CD14-positive monocyte (primary cell): ENCODE measurements at places on chromosomes 12 and 14.
A peak's percentile ranks its signal among the peaks of the same experiment; 100 is the strongest.

GRCh38 chr12:98674841-98675240, 29.8 kb downstream of the APAF1 start:
- no peak for DNase-seq
- no peaks in the 10 kb centered on the region for H3K4me1 ChIP-seq
- no peaks in the 10 kb centered on the region for H3K27me3 ChIP-seq
- no peak overlapping the region for H3K27ac ChIP-seq
- H3K36me3 ChIP-seq: peaks cover 97% of the 10 kb centered on the region

GRCh38 chr12:124497658-124498057, 69.8 kb downstream of the NCOR2 start:
- DNase-seq: peak; percentile 44
- no peak overlapping the region for H3K4me3 ChIP-seq
- no peaks in the 10 kb centered on the region for H3K27me3 ChIP-seq
- peak overlapping the region; percentile 49 for H3K27ac ChIP-seq

DNA sequence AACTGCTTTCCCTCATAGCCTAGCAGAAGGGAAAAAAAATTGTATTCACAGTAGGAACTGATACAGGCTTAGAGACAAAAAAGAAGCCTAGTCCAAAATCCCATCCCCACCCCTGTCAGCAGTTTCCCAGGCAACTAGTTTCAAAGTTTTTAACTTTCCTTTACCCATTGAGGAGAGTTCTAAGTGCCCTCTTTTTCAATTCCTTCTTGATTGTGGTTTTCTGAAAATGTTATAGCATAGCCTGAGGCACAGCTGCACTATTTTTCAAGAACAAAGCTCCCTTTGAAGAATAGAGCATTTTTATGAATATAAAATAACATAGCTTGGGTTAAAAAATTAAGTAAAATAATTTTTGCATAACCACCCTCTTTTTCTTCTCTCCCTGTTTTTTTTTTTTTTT, 81.6 kb downstream of the IPO8 start:
- no peaks in the 10 kb centered on the region for H3K4me1 ChIP-seq
- no peak overlapping the region for H3K27ac ChIP-seq
- H3K27me3 ChIP-seq: no peaks in the 10 kb centered on the region

- H3K36me3 ChIP-seq: no peaks in the 10 kb centered on the region
- no peak overlapping the region for H3K27ac ChIP-seq
- no peaks in the 10 kb centered on the region for H3K4me1 ChIP-seq
- no peak for DNase-seq
- no peaks in the 10 kb centered on the region for H3K27me3 ChIP-seq
- H3K4me3 ChIP-seq: no peak overlapping the region
Observed at GRCh38 chr12:105352940-105353635, 22.6 kb downstream of the C12orf75 start.

DNA sequence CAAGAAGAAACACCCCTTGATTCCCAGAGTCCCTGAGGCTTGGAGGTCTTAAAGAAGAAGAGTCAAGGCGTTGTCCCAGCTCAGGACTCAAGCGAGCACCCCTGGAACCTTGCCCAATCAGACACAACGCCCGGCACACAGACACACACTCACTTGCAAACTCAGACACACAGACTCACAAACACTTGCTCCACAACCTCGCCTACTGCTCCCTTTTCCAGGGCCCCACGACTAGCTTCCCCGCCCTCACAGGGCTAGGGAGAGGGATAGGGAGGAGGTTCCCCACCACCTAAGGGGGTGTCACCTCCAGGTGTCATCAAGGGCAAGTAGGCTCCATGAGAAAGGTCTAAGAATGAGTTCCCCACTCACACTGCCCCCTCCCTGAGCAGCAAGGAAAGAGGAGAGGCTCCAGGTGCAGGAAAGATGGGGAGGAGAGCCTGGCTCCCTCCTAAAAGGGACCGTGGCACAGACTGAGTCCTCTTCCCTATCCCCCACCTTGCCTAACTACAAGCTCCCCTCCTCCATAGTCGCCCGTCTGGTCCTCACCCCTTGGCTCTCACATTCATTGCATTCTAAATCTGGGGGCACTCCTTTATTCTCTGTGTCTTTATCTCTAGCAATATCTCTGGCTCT, 717 bp downstream of the WNT10B start:
- no peak overlapping the region for H3K27ac ChIP-seq
- peaks cover 55% of the 10 kb centered on the region for H3K4me1 ChIP-seq
- peaks cover 76% of the 10 kb centered on the region for H3K27me3 ChIP-seq
- no peak overlapping the region for H3K4me3 ChIP-seq

- no peak overlapping the region for H3K4me3 ChIP-seq
- H3K27ac ChIP-seq: no peak overlapping the region
- DNase-seq: no peak
- H3K36me3 ChIP-seq: no peaks in the 10 kb centered on the region
Observed at GRCh38 chr12:100753837-100754236, 40.7 kb upstream of the ANO4 start.

DNA sequence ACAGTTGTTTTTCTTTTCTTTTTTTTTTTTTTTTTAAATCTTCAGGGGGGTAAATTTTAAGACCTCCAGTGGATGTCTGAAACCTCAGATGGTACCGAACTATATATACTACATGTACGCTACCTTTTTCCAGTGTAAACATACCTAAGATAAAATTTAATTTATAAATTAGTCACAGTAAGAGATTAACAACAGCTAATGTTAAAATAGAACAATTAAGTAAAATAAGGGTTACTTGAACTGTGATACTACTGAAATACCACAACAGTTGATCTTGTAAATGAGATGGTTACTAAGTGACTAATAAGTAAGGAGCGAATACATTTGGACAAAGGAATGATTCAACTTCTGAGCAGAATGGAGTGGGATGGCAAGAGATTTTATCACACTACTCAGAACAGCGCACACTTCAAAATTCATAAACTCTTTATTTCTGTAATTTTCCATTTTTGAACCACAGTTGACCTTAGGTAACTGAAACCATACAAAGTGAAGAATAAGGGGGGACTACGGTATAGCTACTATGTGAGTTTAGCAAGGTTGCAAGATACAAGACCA, 80.5 kb upstream of the PCED1B start:
- no peak for DNase-seq
- H3K4me1 ChIP-seq: no peaks in the 10 kb centered on the region
- no peaks in the 10 kb centered on the region for H3K36me3 ChIP-seq
- no peak overlapping the region for H3K4me3 ChIP-seq

DNA sequence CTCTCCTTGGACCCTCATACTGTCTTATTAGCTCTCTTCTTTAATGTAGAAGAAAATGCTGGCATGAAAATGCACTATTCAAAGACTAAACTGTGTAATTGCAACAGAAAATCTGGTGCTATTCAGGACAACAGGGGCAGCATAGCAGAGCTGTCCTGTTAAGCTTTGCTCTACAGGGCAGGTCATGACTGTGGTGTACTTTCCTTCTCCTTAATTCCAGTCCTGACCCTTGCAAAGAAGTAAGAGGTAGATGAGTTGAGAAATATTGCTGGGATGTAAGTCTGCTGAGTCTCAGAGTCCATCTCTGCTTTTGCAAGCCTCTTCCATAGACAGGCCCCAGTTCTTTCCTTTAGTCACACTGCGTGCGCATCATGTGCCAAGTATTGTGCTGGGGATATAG, 52.6 kb upstream of the STK38L start:
- H3K27ac ChIP-seq: no peak overlapping the region
- H3K36me3 ChIP-seq: no peaks in the 10 kb centered on the region
- no peak for DNase-seq
- H3K4me1 ChIP-seq: peaks cover 3% of the 10 kb centered on the region

- H3K4me1 ChIP-seq: no peaks in the 10 kb centered on the region
- no peak overlapping the region for H3K27ac ChIP-seq
- no peaks in the 10 kb centered on the region for H3K36me3 ChIP-seq
- no peaks in the 10 kb centered on the region for H3K27me3 ChIP-seq
- no peak for DNase-seq
- H3K4me3 ChIP-seq: no peak overlapping the region
Observed at GRCh38 chr12:19915392-19916195, 452.7 kb upstream of the PDE3A start.

DNA sequence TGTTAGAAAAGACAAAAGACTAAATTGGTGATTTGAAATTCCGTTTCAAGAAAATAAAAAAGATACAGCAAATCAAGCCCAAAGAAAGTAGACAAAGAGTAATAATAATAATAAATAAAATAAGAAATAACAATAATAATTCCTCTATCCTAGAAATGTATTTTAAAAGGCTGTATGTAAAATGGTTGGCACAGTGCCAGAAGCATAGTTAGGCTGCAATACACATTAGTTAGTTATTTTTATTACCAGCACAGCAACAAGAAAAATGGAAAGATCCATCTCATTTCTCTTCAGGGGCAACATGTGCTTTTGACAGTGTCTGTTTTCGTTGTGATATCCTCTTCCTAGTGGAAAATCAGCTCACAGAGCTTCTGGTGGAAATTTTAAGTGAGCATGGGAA, 174.1 kb upstream of the TMTC1 start:
- no peak for DNase-seq
- no peak overlapping the region for H3K4me3 ChIP-seq
- no peaks in the 10 kb centered on the region for H3K36me3 ChIP-seq
- H3K27ac ChIP-seq: no peak overlapping the region

DNA sequence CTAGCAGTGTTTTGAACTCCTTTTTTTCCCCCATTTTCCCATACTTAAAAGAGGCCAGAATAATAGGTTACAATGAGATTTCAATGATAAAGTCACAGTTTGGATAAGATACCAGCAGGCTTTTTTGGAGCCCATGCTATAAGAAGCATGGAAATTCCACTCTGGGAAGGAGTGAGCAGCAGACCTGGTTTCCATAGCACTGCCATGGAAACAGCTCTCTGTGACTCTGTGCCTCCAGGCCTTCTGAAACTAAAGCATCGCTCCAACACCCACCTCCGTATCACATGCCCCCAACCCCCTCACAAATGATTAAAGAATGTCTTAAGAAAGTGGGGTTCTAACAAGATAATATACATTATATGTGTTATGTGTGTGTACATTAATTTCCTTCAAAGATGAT, 165.0 kb downstream of the GRIN2B start:
- no peak overlapping the region for H3K27ac ChIP-seq
- no peaks in the 10 kb centered on the region for H3K4me1 ChIP-seq
- DNase-seq: no peak
- no peaks in the 10 kb centered on the region for H3K27me3 ChIP-seq
- no peak overlapping the region for H3K4me3 ChIP-seq
- no peaks in the 10 kb centered on the region for H3K36me3 ChIP-seq

DNA sequence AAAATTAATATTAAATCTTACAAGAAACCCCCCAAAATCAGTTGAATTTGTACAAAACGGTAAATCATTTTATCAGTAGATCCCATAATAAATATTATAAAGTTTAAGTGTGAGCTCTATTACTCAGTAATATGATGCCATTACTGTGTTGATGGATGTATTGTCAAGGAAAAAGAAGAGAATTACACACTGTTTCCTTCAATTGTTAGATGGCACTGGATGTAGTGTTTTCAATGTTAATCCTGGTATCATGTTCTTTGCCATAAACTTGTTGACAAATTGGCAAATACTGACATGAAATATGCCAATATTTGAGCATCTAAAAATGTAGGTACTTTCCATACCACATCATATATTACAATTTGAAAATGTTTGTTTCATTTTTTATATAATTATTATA, 101.6 kb downstream of the NTS start:
- DNase-seq: no peak
- H3K4me1 ChIP-seq: no peaks in the 10 kb centered on the region
- H3K27ac ChIP-seq: no peak overlapping the region

- DNase-seq: no peak
- H3K4me3 ChIP-seq: no peak overlapping the region
- H3K4me1 ChIP-seq: no peaks in the 10 kb centered on the region
- H3K36me3 ChIP-seq: no peaks in the 10 kb centered on the region
- H3K27me3 ChIP-seq: no peaks in the 10 kb centered on the region
Observed at GRCh38 chr12:58710901-58711300, 209.4 kb downstream of the LRIG3 start.

GRCh38 chr14:67199016-67199415, 9.8 kb downstream of the GARIN2 start:
- H3K4me1 ChIP-seq: no peaks in the 10 kb centered on the region
- no peak overlapping the region for H3K4me3 ChIP-seq
- H3K27ac ChIP-seq: no peak overlapping the region

- DNase-seq: no peak
- no peaks in the 10 kb centered on the region for H3K36me3 ChIP-seq
- H3K27me3 ChIP-seq: no peaks in the 10 kb centered on the region
- no peak overlapping the region for H3K27ac ChIP-seq
Observed at GRCh38 chr12:20199780-20200179, 168.6 kb upstream of the PDE3A start.

GRCh38 chr14:95903616-95904107, 27.0 kb downstream of the TUNAR start:
- no peaks in the 10 kb centered on the region for H3K4me1 ChIP-seq
- DNase-seq: no peak
- no peak overlapping the region for H3K4me3 ChIP-seq
- H3K27ac ChIP-seq: no peak overlapping the region
- H3K27me3 ChIP-seq: no peaks in the 10 kb centered on the region
